ENCODE measurements at places on chromosomes 6 and 20.

DNA sequence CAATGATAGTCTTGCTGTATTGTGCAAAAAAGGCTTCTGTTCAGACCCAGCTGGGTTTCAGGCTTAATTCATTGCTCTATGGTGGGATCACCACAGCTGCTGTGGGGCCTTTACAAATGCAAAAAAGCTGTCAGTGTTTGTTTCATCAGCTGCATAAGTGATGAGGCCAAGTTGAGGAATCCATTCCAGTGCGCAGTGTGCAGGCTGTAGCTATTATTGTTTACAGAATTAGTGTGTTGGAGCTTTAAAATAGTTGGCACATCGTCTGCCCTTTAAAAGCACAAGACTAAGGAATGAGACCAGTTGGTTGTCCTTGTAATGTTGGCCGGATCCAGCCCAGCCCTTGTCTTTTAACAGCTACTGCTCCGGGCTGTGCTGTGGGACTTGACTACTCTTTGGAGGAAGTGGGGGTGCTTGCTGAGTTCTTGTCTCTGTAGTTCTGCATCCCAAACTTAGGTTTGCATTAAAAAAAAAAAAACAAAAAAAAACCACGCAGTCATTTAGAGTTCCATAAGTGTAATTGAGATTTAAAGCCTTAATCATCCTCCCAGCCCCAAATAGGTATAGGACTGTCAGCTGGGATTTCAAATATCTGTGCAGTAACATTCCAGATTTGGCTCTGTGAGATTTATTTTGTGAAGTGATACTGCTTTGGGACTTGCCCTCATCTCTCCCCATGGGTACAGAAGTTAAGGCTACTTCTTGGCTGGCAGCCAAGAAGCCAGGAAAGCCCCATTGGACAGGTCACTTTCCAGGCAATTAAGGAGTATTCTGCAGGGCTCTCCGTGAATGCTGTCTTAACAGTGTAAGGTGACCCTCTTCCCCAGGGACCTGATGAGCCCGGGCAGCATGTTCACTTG lies 19.3 kb downstream of the JARID2 start:
- DNase-seq: no peak

DNA sequence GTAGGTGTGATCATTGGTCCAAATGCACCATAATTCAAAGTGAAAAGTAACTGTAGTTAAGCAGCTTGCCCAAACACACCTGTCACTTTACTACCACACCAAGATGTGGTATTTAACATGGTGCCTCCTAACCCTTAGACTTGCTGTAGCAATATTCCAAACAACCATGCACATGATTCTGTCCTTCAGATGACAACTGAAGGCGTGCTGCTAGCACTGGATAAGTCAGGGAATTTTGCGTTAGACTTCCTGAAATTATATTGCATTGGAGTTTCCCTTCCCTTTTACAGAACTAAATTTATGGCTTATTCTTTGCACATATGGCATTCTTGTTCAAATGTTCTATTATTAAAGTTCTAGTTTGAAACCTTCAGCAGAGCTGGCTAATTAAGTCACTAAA lies 106.2 kb downstream of the ARHGAP18 start:
- no peak for DNase-seq

GRCh38 chr6:142318714-142319113 lies 16.9 kb downstream of the ADGRG6 start:
- no peak for DNase-seq

GRCh38 chr6:43848671-43849391 lies 78.8 kb downstream of the VEGFA start:
- no peak for DNase-seq

- no peak for DNase-seq
Measured at GRCh38 chr6:7147051-7147671, 39.4 kb downstream of the RREB1 start.

DNA sequence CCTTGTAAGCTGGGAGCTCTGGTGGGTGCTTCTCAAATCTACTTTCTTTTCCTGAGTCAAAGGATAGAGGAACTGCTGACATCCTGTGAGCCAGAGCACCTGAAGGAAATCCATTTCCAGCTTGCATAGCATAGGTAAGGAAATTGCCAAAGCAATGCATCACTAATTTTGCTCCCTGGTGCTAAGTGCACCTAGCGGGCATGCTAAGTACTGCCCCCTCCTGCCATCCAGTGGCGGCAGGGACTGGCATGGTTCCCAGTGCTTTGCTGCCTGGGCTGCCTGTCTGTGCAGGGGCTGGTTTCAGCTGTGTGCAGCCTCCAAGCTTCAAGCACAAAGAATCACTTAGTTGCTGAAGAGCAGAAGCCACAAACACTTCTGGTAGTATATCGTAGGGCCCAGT lies 63.9 kb downstream of the FARS2 start:
- DNase-seq: no peak

DNA sequence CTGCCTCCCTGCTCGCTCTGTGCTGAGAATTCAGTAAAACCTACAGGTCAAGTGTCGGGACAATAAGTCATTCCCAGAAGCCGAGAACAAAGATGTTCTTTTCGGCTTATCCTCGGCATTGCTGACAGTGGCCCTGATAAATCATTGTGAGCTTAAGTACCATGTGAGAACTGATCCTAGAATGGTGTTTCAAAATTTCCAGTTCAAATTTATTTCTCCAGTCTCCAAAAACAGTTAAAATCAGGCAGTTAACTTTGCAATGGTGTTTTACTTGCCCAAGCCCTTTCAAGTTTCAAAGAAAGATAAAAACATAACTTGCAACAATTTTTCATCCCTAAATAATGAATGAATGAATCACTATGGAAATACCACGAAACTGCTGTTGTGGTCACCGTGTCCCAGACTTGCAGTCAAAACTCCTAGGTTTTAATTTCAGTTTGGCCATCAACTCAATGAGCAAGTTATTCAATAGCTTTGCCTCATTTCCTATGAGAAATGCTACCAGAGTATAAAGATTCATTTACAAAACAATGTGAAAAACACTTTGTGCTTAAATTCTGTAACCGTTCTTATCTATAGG lies 4.3 kb downstream of the ATP5F1E start:
- DNase-seq: no peak
